Activated T-cell treated with anti-CD3 and anti-CD28 coated beads, Interleukin-2, amount 50 U/mL, for 72 hours (primary cell): ENCODE measurements at places on chromosomes 11 and 22.
A peak's percentile ranks its signal among the peaks of the same experiment; 100 is the strongest.

DNA sequence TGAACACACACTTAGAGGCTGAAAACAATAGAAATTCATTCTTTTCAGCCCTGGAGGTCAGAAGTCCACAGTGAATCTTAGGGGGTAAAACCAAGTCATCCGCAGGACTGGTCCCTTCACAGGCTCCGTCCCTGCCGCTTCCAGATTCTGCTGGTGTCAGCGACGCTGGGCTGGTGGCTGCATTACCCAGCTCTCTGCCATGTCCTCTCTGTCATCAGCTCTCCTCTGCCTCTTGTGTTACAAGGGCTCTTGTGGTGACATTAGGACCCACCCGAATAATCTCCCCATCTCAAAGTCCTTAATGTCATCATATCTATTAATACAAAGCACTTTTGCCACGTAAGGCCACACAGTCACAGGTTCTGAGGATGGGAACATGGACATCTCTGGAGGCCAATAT is 47.7 kb upstream of the ANO1 start:
- no peak overlapping the region for H3K27ac ChIP-seq
- DNase-seq = no peak
- no peaks in the 10 kb centered on the region for H3K36me3 ChIP-seq
- no peaks in the 10 kb centered on the region for H3K27me3 ChIP-seq
- H3K4me3 ChIP-seq = no peak overlapping the region
- no peaks in the 10 kb centered on the region for H3K4me1 ChIP-seq

- no peak overlapping the region for H3K27ac ChIP-seq
- H3K36me3 ChIP-seq = no peaks in the 10 kb centered on the region
- DNase-seq = no peak
- no peak overlapping the region for H3K4me3 ChIP-seq
Measured at GRCh38 chr11:126464796-126465195, 109.3 kb downstream of the ST3GAL4 start.

DNA sequence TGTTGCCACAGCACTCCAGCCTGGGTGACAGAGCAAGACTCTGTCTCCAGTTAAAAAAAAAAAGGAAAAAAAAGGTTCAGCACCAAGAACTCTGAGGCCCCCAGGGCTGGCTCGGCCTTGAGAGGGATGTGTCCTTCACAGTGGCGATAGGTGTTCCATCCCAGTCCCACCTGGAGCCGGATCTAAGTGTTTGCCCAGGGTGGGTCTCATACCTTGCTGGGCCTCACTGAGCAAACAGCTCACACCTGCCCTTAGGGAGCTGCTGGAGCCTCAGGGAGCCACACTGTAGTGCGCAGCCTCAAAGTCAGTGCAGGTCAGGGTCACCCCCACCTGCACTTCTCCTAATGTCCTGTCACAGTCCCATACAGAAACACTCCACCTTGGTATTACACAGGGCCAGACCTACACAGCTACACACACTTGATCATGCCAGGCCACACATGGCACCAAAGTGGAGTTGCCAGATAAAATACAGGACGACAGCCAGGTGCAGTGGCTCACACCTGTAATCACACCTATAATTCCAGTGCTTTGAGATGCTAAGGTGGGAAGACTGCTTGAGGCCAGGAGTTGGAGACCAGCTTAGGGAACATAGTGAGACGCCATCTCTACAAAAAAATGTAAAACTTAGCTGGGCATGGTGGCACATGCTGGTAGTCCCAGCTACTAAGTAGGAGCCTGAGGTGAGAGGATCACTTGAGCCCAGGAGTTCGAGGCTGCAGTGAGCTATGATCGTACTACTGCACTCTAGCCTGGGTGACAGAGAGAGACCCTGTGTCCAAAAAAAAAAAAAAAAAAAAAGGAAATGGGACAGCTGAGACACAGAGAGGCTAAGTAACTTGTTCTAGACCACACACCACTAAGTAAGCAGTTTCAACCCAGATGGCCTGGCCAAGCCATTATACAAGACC is 7.3 kb downstream of the STARD10 start:
- H3K4me1 ChIP-seq = peaks cover 34% of the 10 kb centered on the region
- H3K27ac ChIP-seq = no peak overlapping the region
- no peaks in the 10 kb centered on the region for H3K36me3 ChIP-seq

- peak; percentile 83 for DNase-seq
- H3K27me3 ChIP-seq = no peaks in the 10 kb centered on the region
- no peak overlapping the region for H3K4me3 ChIP-seq
- H3K36me3 ChIP-seq = no peaks in the 10 kb centered on the region
Measured at GRCh38 chr22:31977141-31977841, 33.0 kb downstream of the YWHAH start.

GRCh38 chr11:44777209-44778194 is 50.7 kb downstream of the TSPAN18 start:
- no peak overlapping the region for H3K27ac ChIP-seq
- no peaks in the 10 kb centered on the region for H3K36me3 ChIP-seq
- peaks cover 10% of the 10 kb centered on the region for H3K4me1 ChIP-seq
- H3K27me3 ChIP-seq = no peaks in the 10 kb centered on the region

- no peak overlapping the region for H3K4me3 ChIP-seq
- peaks cover 2% of the 10 kb centered on the region for H3K36me3 ChIP-seq
- H3K4me1 ChIP-seq = peaks cover 8% of the 10 kb centered on the region
Measured at GRCh38 chr11:69504576-69505335, 23.3 kb downstream of the LINC01488 start.

DNA sequence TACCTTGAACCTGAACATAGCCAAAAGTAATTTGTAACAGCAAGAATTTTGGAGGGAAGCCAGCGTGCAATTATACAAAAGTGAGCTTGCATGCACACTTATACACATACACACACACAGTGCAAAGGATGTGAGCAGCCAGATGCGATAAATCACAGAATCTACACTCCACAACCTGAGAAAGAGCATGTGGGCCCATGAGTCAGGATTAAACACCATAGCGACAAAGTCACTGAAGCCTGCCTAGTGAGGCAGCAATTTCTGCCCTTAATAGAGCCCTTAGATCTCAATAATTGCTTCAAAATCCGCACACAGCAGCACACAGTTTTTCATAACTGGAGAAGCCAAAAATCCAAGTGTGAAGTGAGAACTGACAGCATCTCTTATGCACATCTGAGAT is 42.6 kb upstream of the TEAD1 start:
- DNase-seq = no peak
- H3K4me3 ChIP-seq = no peak overlapping the region
- H3K27me3 ChIP-seq = peaks cover 5% of the 10 kb centered on the region
- no peak overlapping the region for H3K27ac ChIP-seq

GRCh38 chr11:120835601-120836228 is 188.2 kb upstream of the TBCEL start:
- peak; percentile 75 for DNase-seq
- H3K27me3 ChIP-seq = peaks cover 34% of the 10 kb centered on the region
- H3K36me3 ChIP-seq = no peaks in the 10 kb centered on the region
- H3K27ac ChIP-seq = peak overlapping the region; percentile 61
- H3K4me1 ChIP-seq = peaks cover 28% of the 10 kb centered on the region

GRCh38 chr22:36378869-36379217 is 8.9 kb downstream of the MYH9 start:
- peak overlapping the region; percentile 99 for H3K27ac ChIP-seq
- H3K4me1 ChIP-seq = peaks cover 96% of the 10 kb centered on the region
- no peaks in the 10 kb centered on the region for H3K27me3 ChIP-seq
- H3K4me3 ChIP-seq = peak overlapping the region; percentile 88

DNA sequence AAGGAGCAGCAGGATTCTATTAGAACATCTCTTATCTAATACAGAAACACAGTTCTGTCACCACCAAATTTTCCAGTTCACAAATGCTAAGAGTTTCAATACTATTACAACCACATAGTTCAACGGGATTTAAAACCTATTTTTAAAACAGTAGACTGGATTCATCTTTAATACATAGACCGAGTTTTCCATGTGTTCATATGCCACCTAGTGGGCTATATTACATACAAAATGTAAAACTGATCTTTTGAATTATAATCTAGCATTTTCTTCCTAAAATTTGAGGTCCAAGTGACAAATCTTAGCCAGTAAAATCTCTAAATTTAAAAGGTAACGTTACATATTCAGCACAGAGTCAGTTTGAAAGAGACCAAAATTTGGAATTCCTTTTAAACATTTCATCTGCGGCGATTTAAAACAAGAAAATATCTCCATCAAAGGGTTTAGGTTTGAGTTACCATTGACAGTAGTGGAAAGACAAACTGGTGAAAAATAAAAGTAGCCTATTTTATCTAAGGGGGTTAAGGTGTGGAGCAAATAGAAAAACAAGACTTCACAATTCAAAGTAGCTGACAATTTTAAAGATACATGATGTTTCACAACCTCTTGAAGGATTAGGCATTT is 269.3 kb upstream of the MPPED2 start:
- no peak for DNase-seq
- H3K27ac ChIP-seq = no peak overlapping the region
- H3K27me3 ChIP-seq = no peaks in the 10 kb centered on the region
- H3K4me3 ChIP-seq = no peak overlapping the region
- H3K36me3 ChIP-seq = no peaks in the 10 kb centered on the region

DNA sequence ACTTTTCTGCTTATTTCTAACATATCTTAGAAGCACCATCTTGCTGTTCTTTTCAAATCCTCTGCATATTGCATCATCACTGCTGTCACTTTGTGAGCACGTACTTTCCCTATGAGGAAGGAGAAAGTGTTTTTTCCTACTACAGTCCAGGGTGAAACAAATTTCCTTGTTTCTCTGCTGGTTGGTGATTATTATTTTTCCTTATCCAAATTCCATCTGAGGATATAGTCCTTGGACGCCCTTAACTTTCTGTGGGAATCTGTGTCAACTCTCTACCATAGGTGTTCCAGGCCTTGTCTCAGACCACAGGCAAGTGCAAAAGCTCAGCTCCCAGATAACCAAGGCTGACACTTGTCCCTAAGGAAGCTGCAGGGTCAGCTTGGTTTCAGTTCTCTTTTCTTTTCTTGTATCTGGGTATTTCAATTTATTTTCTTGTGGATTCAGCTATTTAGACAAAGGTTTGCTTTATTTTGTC is 29.4 kb upstream of the LYVE1 start:
- no peaks in the 10 kb centered on the region for H3K36me3 ChIP-seq
- no peak for DNase-seq
- peaks cover 7% of the 10 kb centered on the region for H3K27me3 ChIP-seq

- no peaks in the 10 kb centered on the region for H3K27me3 ChIP-seq
- H3K4me1 ChIP-seq = no peaks in the 10 kb centered on the region
- H3K27ac ChIP-seq = no peak overlapping the region
- no peak for DNase-seq
- H3K36me3 ChIP-seq = no peaks in the 10 kb centered on the region
- H3K4me3 ChIP-seq = no peak overlapping the region
Measured at GRCh38 chr11:15886866-15887265, 469.5 kb downstream of the SOX6 start.

DNA sequence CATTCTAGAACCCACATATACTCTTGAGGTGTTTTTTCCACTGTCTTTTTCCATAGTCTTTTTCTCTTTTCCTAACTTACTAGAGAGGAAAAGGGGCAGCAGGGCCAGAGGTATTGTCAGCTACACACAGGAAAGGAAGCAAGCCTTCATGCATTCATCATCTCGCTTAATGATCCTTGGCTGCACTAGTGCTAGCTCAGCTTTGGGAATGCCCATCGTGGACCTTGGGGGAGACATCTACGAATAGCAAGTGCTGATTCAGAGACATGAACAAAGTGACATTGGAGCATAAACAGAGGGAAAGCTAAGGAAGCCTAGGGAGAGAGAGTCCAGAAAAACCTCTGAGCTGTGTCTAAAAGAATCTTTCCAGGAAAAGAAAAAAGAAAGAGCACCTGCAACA is 466.3 kb upstream of the ARHGAP42 start:
- no peaks in the 10 kb centered on the region for H3K36me3 ChIP-seq
- no peak overlapping the region for H3K27ac ChIP-seq
- DNase-seq = no peak
- no peak overlapping the region for H3K4me3 ChIP-seq

DNA sequence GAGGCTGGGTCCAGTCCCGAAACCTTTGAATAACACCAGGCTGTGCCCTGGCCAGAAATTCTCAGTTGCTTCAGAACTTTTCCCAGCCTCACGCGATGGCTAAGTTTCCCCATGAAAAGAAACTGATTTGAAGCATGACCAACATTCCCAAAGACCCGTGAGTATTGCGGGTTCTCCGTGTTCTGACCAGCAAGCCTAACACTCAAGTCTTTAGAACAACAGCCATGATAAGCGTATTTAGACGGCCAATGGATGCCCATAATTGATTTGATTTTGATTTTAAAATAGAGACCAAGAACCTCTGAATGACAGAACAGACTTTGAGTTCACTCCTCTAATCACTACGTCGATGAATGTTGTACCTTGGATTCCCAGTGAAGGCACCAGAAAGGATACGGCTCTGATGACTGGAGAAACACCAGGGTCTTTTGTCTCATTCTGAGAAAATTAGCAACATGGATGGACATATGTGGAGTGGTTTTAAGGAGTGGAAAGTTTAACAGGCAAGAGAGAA is 43.9 kb downstream of the ZNF280B start:
- H3K27ac ChIP-seq = no peak overlapping the region
- H3K36me3 ChIP-seq = peaks cover 4% of the 10 kb centered on the region
- peaks cover 44% of the 10 kb centered on the region for H3K27me3 ChIP-seq
- no peak overlapping the region for H3K4me3 ChIP-seq
- H3K4me1 ChIP-seq = no peaks in the 10 kb centered on the region

DNA sequence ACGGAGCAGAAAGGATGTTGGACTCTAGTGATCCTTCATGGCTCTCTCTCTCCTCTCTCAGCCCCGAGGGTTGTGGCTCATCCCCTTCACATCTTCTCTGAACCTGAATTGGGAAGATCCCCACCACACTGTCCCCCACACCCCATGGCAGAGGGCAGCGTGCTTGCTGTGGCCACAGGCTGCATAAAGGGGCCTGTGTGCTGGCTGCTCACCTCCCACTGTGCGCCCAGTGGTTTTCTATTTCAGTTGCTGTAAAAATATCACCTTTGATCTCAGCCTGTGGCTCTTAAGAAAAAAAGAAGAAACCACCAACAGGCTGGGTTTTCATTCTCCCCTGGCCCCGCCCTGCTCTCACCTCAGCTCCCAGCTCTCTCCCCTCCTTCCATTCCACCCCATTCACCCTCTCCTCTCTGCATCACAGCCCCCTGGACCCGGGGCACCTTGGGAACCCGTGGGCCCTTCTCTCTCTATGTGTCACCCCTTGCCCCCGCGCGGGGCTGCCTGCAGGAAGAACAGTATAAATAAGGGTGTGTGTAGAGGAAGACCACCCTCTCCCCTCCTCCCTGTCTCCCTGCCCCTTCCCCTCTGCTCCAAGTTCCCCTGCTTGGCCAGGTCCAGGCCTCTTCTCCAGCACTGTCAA is 25.8 kb upstream of the WNT11 start:
- H3K36me3 ChIP-seq = no peaks in the 10 kb centered on the region
- H3K4me1 ChIP-seq = peaks cover 48% of the 10 kb centered on the region
- DNase-seq = peak; percentile 51
- H3K27ac ChIP-seq = no peak overlapping the region
- H3K27me3 ChIP-seq = no peaks in the 10 kb centered on the region
